Muscle of arm (tissue), 14 donors: ENCODE measurements at places on chromosomes 16 and 17. TPM values are rescaled to one million over a fixed set of nuclear protein-coding genes. Genes with fewer than 3 reads are reported as not detected.
A peak's percentile ranks its signal among the peaks of the same experiment; 100 is the strongest.

The KRT9 gene
- not detected for polyA plus RNA-seq

The KRTAP1-1 gene
- not detected for polyA plus RNA-seq

The HOXB7 gene
- polyA plus RNA-seq = 12.5 TPM

The GSG1L gene
- 2.9 TPM for polyA plus RNA-seq

The MMP28 gene
- 3.3 TPM for polyA plus RNA-seq

The NGFR gene
- 64.3 TPM for polyA plus RNA-seq

The MT1H gene
- polyA plus RNA-seq = not detected

The DHX40 gene
- polyA plus RNA-seq = 32.4 TPM

The CA10 gene
- polyA plus RNA-seq = 3.8 TPM

The MRM1 gene
- 3.0 TPM for polyA plus RNA-seq

The TNFSF12 gene
- 23.2 TPM for polyA plus RNA-seq

The KRTAP2-3 gene
- not detected for polyA plus RNA-seq

DNA sequence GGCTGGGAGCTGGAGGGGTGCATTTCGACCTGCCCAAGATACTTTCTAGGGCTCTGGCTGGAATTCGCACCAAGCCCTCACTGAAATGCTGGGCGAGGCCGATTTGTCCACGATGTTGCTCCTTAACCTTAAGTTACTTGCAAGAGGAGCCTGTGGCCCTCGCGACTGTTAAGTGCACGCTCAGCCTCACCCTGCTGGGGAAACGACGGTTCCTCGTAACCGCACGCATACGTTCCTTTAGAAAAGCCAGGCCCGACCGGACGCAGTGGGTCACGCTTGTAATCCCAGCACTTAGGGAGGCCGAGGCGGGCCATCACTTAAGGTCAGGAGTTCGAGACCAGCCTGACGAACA, 607 bp upstream of the NCOR1 start:
- DNase-seq = no peak

- DNase-seq = no peak
These were observed 73.5 kb downstream of the GTF3C1 start for GRCh38 chr16:27476240-27476639.

DNA sequence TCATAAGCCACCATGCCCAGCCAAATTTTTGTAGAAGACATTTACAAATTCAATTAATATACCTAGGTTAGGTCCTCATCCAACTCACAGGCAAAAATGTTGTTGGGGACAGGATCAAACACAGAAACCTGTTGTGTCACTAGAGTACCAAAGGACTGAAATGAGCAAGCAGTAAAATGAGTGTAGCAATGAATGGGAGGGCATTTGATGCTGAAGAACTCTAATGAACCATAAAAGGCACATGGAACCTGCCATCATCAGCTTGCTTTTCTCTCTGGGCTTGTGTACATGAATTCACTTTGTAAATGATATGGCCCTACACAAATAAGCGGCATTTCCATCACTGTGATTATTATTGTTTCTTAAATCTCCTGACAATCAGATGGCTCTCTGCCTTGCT, 17.8 kb downstream of the USP31 start:
- no peak for DNase-seq

DNA sequence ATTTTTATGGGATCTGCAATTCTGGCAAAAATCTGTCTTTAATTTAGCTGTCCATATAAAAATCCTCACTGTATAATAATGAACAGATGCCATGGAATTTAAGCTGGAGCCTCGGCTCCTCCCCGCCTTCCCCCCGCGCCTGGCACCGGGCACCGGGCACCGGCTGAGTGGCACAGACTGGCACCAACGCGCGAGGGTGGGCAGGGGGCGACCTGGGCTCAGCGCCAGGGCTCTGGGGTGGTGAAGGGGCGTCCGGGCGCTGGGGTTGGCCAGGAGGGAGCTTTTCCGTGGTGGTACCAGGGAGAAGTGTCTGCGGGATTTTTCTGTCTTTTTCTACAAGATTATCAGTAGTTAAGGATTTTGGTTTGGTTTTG, 9.1 kb downstream of the NEUROD2 start:
- DNase-seq = no peak

GRCh38 chr16:75322740-75323139, 71.3 kb upstream of the BCAR1 start:
- DNase-seq = no peak

GRCh38 chr16:31513126-31513525, 4.9 kb upstream of the RUSF1 start:
- no peak for DNase-seq

- no peak for DNase-seq
These were observed 9.4 kb downstream of the CPNE7 start for GRCh38 chr16:89584768-89585549.

DNA sequence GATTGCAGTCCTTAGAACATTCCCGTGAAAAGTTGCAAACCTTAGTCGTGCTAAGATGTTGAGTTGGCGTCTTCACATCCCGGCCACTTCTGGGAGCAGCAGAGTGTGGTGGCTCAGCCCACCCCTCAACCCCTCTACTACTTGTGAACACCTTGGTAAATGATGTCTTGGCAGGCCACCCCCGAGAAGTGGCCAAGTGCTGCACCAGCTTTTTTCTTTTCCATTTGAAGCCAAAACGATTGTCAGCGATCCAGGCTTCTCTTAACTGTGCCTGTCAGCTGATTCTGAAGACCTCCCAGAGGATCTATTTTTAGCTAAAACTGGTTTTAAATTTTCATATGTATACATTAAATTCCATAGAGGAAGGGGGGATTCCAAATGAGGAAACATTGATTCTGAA, 247.5 kb downstream of the CDH13 start:
- no peak for DNase-seq

DNA sequence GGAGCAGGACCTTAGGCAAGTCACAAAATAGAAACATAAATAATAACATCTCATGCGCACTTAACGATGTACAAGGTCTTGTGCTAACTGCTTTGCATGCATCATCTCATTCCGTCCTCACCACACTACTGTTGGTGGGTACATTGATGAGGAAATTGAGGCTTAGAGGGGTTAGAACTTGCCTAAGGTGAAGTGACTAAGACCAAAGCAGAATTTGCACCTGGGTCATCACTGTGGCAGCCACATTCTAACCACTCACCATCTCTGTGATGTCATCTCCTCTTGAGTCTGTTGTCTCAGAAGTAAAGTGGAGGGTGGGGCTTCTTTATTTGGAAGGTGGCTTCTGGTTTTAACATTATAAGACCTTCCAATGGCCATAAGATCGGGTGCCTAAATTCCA, 20.4 kb upstream of the TRIM25 start:
- no peak for DNase-seq

- no peak for DNase-seq
These were observed 53.0 kb downstream of the TAOK1 start for GRCh38 chr17:29443041-29443739.

- DNase-seq = no peak
These were observed 8.8 kb downstream of the MYCBPAP start for GRCh38 chr17:50517011-50517410.

GRCh38 chr17:83103200-83103942, 24.0 kb downstream of the METRNL start:
- no peak for DNase-seq

- DNase-seq = no peak
These were observed 3.4 kb downstream of the MYO18A start for GRCh38 chr17:29176558-29177351.

DNA sequence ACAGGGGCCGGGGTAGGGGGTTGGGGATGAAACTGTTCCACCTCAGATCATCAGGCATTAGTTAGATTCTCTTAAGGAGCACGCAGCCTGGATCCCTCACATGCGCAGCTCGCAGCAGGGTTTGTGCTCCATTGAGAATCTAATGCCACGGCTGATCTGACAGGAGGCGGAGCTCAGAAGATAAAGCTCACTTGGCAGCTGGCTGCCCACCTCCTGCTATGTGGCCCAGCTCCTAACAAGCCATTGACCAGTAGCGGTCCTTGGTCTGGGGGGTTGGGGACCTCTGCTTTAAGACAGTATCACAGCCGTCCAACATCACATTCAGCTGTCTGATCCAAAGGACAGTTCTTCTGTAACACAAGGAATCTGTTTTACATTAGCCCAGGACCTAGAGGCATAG, 62.5 kb downstream of the SLC39A11 start:
- no peak for DNase-seq

DNA sequence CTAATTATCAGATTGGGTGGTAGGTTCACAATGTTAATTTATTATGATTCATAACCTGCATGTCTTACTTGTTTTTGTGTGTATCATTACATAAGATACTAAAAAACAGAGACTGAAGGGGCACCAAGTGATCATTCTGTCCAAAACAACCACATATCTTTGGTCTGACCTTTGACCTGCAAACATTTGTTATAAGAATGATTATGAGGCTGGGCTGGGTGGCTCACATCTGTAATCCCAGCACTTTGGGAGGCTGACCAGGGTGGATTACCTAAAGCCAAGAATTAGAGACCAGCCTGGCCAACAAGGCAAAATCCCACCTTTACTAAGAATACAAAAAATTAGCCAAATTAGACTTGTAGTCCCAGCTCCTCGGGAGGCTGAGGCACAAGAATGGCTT, 116.4 kb downstream of the SPAG9 start:
- DNase-seq = no peak

GRCh38 chr17:50800196-50800700, 32.9 kb upstream of the ANKRD40CL start:
- no peak for DNase-seq

DNA sequence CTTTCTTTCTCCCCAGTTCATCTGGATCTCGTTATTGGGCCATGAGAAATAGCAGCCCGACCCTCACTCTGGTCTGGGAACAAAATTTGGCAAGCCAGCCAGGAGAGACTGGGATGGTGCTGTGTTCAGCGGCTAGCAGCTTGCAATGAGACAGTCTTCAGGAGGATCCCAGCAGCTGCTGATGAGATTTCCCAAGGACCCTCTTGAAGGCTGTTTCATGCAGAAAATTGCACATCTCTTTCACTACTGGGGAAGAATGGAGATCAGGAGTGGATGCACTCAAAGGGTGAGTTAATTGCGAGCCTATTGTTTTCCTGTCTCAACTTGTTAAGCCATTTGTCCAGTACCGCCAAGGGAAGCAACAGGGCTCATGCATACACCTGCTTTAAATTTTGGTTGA, 5.5 kb upstream of the COIL start:
- DNase-seq = peak; percentile 7

DNA sequence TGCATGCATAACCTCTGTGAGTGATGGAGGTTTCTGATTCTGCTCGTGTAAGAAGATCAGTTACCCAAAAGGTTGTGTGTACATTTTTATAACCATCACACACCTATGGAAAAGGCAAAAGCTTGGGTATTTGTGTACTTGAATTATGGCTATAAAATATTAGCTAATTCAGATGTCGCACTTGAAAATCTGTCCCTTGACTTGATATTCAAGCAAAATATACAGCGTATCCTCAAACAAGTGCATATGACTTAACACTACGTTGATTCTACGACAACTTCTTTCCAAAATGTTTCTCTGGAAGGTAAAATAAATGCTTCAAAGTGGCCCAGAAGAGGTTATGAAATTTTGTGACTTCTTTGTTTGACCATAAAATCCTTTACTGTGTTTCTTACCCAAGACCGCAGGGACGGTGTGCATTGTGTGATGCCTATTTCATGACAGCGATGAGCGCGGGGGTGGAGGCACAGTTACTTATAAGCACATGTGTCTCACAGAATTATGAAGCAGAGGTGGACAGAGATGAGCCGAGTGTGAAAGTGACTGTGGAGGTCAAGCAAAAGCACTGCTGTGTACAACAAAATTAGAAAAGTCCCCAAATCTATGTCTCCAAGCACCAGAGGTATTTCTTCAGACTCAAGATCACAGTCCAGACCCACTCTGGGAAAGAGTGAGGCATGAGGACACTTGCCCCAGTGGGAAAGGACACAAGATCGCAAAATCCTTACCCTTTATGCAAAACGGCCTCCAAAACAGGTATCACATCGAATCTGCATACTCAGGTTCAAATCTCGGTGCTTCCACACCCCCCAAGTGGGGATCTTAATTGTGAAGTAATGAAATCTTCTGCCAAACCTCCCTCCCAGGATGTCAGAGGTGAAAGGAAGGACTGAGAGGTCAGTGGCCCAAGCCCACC, 4.1 kb upstream of the HOXB9 start:
- no peak for DNase-seq

GRCh38 chr16:17481736-17482135, 11.0 kb upstream of the XYLT1 start:
- DNase-seq = no peak

DNA sequence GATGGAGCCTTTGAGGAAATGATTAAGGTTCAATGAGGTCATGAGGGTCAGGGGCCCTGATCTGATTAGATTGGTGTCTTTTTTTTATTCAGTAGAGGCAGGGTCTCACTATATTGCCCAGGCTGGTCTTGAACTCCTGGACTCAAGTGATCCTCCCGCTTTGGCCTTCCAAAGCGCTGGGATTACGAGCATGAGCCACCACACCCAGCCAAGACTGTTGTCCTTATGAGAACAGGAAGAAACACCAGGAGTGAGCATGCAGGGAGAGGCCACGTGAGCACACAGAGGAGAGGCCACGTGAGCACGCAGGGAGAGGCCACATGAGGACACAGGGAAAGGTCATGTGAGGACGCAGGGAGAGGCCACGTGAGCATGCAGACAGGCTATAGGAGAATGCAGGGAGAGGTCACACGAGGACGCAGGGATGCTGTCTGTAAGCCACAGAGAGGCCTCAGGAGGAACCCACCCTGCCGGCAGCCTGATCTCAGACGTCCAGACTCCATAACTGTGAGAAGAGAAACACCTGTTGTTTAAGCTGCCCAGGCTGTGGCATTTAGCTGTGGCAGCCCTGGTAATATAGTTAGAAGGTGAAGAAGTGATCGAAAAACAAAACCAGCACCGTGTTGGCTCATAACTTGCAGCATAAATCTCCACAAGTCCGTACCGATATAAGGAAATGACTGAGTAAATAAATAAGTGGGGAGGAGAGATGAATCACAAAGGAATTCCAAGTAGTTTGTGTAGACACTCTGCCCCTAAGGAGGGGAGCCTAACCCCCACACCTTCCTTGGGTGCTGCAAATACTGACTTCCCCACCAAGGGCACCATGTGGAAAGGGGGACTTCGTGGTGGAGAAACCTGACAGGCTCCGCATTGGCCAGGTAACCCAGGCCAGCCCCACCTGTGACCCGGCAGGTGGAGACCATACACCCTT, 14.6 kb upstream of the CSNK1D start:
- DNase-seq = no peak

- no peak for DNase-seq
These were observed 159.5 kb downstream of the RBFOX1 start for GRCh38 chr16:7492122-7492521.

GRCh38 chr16:88505405-88506082, 52.5 kb downstream of the ZFPM1 start:
- no peak for DNase-seq

- DNase-seq = peak; percentile 57
These were observed 143.0 kb downstream of the XYLT1 start for GRCh38 chr16:17327664-17328335.

DNA sequence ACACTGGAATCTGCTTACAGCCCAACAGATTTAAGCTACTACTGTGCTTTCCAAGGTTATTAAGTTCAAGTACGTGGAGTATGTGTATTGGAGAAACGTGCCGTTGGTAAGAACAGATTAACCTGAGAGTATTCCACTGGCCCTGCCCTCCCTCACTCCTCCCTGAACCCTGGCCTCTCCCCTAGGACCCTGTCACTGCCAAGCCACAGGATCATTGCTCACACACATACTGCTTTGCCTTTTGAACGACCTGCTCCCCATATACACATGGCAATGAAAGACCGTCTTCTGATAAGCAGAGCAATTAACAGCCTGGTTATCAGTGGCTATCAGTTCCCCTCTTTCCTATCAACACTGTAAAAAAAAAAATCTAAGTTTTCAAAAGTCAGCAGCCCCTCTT, 458.9 kb upstream of the DYNLRB2 start:
- no peak for DNase-seq
